ENCODE measurements at places on chromosomes 11 and 22.

GRCh38 chr11:114183044-114183511 is 113.1 kb upstream of the NNMT start:
- peak; percentile 49 for DNase-seq

DNA sequence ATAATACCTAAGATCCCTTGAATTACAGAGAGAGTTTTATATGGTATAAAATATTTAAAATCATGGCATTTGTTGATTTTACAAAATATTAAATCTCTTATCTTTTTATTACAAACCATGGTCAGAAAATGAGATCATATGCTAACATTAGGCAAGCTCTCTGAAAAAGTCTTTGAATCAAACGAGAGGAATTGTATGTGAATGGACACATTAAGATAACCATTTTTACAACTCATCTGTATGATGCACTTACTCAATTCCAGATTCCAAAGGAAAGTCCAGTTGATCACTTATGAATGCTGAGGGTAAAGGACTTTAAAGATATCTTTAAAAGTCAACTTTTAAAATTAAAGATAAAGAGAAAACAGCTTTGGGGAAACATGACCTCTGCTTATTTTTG is 83.5 kb upstream of the LUZP2 start:
- DNase-seq, result no peak

GRCh38 chr11:88012456-88012855 is 162.8 kb downstream of the RAB38 start:
- DNase-seq, result no peak

DNA sequence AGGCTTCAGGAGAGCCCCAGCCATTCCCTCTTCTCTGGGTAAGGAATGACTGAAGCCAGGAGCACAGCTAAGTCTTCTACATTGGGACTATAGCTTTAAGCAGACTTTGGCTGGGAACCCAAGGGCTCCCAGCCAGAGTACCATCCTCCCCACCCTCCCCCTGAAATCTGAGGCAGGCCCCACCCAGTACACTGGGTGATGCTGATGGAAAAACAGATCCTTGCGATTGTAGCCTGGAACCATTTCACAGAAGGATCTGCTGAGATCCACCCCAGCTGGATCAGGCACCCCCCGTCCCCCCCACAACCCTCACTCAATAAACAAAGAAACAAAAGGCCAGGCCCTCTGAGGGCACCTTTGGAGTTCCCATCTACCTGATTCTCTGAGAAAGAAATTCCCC is 39.8 kb downstream of the IL18BP start:
- no peak for DNase-seq

DNA sequence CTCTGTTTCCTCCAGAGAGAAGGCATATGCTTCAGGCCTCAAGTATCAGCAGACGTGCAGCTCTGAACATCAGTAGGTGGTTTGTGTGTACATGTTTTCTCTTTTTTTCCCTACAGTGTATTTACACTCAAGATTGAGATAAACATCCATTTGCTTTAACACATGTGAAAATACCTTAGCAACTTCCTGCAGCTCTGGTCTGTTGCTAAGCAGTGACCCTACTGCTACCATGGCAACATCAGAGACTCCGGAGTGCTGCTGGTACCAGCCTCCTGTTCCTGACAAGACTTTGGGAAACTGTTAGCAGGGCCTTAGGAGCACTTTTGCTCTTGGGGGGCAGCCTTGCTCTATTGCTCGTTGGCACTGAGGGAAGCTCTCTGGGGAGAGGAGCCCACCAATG is 221.2 kb upstream of the PLET1 start:
- DNase-seq, result no peak

- DNase-seq, result no peak
These were observed 21.2 kb upstream of the FEZ1 start for GRCh38 chr11:125517116-125517770.

DNA sequence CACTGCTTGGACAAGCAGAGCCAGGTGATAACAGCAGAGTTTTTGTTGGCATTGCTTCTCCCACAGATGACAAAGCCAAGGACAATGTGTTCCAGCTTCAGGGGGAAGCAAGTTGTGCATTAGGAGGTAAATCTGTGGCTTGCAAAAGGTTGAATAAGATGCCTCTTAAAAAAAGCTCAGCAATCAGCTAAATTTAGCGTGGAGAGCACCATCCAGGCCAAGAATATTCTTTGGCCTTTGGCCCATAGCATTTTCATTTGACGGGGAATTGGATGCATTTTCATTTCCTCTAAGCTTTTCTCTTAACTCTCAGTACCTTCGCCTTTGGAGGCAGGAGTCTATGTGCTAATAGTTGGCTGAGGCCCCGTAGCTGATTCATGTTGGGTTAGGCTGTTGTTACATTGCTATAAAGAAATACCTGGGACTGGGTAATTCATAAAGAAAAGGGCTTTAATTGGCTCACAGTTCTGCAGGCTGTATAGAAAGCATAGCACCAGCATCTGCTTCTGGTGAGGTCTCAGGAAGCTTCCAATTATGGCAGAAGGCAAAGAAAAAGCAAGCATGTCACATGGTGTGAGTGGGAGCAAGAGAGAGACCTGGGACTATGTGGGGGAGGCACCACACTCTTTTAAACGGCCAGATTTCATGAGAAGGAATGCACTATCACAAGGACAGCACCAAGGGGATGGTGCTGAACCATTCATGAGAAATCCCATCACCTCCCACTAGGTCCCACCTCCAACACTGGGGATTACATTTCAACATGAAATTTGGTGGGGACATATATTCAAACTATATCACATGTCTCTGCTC is 350.1 kb upstream of the C11orf87 start:
- DNase-seq, result no peak

DNA sequence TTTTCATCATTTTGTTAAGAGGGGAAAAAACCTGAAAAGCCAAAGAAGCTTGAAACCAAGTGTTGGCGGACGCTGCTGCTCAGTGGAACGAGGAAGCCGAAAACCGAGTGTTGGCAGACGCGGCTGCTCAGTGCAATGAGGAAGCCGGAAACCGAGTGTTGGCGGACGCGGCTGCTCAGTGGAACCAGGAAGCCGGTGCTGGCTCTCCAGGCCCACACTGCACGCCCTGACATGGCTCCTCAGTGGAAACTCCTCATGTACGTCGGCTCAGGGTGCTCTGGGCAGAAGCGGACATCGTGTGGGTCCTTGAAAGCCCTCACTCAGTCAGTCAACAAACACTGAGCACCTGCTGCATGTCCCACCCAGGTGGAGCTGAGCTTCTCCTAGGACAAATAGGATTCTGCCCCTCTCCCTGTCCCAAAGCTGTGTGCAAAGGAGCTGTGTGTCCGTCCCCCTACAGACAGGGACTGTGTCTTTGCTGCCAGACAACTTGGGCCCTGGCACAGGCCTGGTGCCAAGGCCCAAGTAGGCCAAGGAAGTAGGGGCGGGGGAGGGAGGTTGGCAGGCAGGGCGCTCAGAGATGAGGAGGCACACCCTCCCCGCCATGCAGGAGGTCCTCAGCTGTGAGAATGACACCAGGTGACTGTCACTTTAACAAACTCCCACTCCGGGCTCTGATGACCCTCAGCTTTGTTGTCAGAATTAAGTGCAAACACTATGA is 37.3 kb downstream of the PHF21B start:
- DNase-seq, result no peak

DNA sequence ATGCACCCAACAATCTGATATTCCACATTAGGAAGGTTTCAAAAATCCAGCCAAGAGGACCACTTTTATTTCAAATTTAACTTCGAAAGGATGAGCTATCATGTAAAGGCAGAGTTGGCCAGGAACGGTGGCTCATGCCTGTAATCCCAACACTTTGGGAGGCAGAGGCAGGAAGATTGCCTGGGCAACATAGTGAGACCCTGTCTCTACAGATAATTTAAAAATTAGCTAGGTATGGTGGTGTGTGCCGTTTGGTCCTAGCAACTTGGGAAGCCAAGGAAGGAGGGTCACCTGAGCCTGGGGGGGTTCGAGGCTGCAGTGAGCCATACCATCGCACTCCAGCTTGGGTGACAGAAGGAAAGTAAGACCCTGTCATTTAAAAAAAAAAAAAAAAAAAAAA is 96.7 kb downstream of the CADM1 start:
- no peak for DNase-seq

All from stimulated activated CD4-positive, alpha-beta T cell treated with anti-CD3 and anti-CD28 coated beads, TNF-alpha, amount 100 ng/mL, for 1 hour (primary cell).